ENCODE measurements at places on chromosomes 16 and 17.

DNA sequence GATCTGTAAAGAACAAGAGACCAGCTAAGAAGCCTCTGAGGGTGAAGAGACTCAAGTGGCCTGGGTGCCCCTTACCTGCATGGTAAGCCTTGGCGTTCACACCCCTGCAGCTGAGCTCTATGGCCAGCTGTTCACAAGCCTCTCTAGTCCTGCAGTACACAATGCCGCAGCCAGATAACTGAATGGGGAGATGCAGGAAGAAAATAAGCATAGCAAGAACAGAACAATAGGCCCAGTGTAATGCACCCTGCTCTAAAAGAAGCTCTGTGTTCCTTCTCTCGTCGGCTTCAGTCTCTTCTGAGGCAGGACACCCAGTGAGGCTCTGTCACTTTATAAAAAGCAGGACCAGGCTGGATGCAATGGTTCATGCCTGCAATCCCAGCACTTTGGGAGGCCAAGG is 5.4 kb downstream of the RECQL5 start:
- no peak for DNase-seq

- DNase-seq: no peak
Measured at GRCh38 chr16:19115148-19116021, 1.6 kb downstream of the ITPRIPL2 start.

DNA sequence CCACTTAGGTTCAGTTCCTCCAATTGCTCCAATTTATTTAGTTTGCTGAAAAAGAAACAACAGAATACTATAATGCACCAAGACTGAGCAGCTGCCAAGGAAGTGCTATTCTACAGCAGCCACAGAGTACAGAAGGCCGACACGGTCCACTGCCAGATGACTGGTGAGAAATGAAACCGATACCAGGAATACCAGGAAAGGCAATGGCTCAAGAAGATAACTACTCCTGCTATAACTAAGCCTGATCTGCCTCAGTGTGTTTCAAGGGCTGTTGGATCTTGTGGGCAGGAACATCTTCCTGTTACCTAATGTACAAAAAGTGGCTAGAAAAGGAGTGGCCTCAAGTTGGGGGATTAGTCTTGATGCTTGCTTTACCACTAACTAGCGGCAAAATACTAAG is 32.8 kb downstream of the MARVELD3 start:
- no peak for DNase-seq

DNA sequence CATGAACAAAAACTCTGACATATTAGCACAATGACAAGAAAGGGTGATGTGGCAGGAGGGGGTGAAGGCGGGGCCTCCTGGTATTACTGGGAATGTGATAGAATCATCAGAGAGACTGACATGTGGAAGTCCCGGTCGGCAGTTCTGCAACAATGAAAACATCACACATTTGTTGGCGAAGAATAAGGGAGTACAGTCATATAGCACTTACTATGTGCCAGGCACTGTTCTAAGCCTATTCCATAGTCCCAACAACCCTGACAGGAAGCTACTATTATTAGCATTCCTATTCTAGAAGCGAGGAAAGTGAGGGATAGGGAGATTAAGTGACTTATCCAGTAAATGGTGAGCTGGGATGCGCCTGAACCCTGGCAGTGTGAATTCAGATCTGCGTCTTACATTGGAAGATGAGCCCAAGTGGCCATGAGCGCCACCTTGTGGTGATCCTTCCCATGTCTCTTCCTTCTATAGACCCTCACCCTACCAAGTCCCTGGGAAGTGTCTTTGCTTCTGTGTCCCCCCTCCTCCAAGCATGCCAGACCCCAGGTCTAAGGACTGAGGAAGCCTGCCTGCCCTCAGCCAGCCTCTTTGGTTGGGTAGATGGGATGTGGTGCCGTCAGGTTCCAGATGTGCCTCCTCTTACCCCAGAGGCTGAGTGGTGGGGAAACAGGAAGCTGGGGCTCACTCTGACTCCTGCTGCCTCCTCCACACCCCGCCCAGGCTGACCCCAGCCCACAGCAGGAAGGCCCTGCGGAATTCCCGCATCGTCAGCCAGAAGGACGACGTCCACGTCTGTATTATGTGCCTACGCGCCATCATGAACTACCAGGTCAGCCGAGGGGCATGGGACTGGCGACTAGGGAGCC is 14.0 kb downstream of the FMNL1 start:
- DNase-seq: peak; percentile 90

GRCh38 chr16:21260870-21261791 is 17.0 kb downstream of the CRYM start:
- no peak for DNase-seq
